ENCODE measurements at places on chromosomes 7 and 10. TPM values are rescaled to one million over a fixed set of nuclear protein-coding genes. Genes with fewer than 3 reads are reported as not detected.

GRCh38 chr10:101157756-101158458 is 26.8 kb downstream of the TLX1 start:
- no peak for DNase-seq

DNA sequence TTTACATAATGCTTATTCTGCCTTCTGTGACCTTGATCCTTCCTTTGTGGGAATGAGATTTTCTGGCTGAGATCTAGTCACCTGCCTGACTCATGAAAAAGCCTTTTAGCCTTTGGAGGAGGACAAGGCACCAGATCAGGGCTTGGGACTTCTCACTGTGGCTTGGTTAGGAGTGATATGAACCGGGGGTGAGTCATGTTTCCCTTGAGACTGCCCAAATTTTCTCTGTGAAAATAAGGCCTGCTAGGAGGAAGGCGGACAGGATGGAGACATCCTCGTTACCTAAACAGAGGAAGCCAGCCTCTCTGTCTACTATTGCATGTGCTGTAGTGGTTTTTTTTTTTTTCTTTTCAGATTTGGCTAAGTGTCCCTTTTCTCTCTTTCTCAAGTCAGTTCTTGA is 57.8 kb downstream of the EVX1 start:
- no peak for DNase-seq

DNA sequence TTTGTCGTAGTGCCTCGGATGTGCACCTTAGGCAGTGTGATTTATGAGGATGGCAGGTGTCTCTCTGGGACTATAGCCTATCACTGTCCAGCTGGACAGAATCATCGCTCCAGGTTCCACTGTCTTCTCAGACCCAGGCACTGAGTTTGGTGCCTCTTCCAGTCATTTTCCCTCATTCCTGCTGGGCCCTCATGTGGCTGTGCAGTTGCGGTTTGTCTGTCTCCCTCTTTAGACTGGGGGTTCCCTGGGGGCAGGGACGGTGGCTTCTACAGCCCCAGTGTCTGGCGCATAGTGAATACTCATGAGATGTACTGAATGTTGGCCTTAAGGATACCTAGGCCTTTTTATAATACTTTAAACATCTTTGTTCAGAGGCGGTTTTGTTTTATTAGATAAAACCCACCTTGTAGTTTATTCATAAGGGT is 28.9 kb downstream of the CCM2 start:
- DNase-seq = no peak

- DNase-seq = peak; percentile 51
These were observed 14.2 kb downstream of the CLRN3 start for GRCh38 chr10:127878475-127879055.

DNA sequence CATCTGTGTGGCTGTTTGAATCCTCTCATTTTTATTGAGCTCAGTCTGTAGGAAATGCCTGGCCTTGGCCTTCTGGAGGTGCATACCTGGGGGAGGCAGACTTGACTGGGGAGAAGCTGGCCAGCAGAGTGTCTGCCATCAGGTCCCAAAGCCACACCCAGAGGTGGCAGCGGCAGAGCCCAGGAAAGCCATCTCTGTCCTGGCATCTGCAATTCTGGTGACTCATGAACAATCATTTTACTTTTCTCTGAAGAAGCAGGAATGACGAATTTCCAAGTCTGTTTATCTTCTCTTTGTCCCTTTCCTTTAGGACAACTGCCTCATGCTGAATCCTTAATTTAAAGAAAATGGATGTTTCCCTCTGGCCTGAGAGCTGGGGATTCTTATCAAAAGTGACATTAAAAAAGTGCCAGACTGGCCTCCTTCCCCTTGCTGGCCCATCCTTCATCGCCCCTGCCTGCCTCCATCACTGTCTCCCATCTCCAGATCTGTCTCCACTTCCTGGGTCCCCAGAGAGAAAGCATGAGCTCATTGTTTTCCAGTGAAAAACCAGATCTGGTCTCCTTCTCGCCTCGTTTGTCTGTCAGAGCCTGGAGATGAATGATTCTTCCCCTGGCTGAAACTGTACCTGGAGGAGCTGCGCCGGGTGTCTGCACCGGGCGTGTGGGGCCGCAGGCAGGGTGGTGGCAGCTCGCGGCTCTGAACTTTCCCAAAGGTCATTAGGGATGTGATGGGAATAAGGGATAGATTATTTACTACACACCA is 124.5 kb downstream of the TMEM178B start:
- DNase-seq = no peak

DNA sequence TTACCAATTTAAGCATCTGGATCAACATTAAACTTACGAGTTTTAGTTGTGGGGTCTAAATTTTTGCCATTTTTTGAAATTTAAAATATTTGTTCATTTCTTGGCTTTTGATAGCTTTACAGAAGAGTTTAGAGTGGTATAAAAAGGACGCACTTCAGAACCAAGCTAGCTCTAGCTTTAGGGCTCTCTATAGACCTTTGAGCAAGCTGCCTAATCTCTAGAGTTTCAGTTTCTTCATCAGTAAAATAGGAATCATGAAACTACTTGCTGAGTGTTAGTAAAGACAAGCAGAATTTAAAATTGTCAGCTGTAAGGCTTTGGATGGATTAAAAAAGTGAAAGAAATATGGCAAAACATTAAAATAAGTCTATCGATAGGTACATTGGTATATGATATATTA is 266.5 kb downstream of the IPMK start:
- no peak for DNase-seq

DNA sequence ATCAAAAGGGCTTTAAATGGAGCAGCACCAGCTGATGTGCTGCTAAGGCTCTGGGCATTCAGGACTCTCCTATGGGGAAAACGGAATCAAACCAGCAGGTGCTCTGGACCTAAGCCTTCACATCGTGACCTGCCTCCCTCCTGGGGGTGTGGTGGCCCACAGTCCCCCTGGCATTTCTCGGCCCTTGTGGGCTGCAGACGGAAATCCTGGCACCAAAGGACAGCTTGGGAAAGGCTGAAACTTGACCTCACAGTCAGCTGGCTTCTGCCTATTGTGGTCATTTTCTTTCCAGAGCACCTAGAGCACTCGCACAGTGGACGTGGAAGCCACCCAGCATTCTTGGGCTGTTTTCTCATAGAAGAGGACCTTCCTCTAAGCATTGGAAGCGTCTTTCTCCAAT is 74.8 kb downstream of the TPST1 start:
- no peak for DNase-seq

GRCh38 chr7:88885131-88885530 is 89.6 kb upstream of the TEX47 start:
- no peak for DNase-seq

GRCh38 chr7:99943641-99944496 is 14.4 kb upstream of the GJC3 start:
- DNase-seq = no peak

- DNase-seq = no peak
These were observed 189.9 kb downstream of the MTERF1 start for GRCh38 chr7:91690541-91691070.

DNA sequence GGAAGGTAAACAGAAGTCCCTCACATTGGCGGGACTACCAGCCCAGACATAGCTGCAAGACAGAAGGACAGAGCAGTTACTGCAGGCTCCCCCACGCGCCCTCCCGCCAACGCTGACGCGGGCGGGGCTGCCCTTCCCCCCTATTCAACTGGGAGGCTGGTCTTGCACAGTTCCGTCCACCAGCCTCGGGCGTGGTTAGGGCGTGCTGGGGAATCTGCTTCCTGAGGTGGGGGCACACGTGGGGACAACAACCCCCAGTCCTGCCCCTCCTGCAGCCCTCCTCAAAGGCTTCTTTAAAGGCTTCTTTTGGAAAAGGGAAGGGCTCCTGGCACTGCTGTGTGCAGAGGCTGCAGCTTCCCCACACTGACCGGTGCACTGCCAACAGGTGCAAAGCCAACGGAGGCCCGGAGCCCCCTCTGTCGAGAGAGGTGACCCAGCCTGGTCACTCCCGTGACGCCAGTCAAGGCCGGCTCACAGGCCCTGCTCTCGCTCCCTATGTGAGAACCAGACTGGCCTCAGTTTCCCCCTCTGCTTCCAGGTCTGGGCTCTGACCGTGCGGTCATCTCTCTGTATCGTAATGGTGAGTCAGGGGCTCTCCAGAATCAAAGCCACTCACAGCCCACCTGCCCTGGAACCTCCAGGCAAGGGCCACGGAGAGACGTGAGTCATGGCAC is 126.0 kb downstream of the EBF3 start:
- no peak for DNase-seq

DNA sequence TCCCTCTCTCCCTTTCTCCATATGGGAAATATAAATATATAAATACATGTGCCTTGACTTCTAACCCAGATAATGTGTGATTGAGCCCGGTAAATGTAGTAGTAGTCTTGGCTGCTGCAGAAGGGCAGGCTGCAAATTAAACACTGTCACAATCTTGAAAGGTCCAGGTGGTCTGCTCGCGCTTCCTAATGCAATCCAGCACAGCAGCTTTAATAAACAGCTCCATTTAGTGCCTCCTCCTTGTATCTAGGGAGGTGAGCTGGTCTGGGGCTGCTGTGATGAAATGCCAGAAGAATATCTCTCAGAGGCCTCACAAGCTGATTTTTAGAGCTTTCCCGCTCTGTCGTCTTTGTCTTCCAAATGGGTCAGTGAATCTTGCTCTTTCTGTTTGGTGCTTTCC is 782 bp downstream of the POU6F2 start:
- DNase-seq = no peak

DNA sequence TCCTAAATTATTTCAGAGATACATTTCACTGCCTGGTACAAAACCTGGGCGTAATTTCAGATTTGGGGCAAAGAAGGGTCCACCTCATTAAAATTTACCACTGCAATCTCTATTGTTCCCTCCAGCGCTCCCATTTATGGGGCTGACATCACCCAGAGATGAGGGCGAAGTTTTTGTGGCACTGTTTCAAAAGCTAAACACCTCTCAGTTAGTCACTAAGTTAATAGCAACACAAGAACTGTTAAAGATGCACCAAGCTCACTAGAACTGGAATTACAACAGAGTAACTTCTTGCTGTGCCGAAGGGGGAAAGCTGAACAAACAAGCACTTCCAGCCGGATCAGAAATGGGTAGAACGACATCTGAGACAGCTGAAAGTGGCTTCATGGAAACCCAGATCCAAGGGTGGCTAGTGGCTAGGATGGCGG is 179.4 kb downstream of the GATA3 start:
- DNase-seq = no peak

GRCh38 chr7:21327422-21328409 is 100.2 kb upstream of the SP4 start:
- DNase-seq = no peak

- no peak for DNase-seq
These were observed 2.6 kb upstream of the GATA3 start for GRCh38 chr10:8051851-8052257.

DNA sequence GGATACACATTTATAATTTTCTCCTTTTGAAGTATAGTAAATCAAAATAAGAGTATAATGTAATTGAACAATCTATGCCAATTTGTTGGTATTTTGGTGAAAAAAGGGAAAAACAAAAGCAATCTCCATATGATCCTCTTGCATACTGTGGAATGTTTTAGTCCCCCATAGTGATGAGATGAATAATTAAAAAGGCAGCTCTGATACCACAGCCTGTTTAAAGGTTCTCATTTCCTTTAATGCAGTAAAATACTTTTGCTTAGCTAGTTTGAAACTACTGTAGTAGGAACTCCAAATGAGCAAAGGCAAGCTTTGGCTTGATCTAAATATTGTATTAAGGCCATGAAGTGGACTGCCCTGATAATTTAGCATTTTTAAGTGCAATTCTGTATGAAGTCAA is 77.6 kb downstream of the VTI1A start:
- no peak for DNase-seq

- no peak for DNase-seq
These were observed 34.4 kb downstream of the PLEKHA8 start for GRCh38 chr7:30062587-30062986.

GRCh38 chr7:121924269-121925186 is 51.6 kb downstream of the PTPRZ1 start:
- no peak for DNase-seq

DNA sequence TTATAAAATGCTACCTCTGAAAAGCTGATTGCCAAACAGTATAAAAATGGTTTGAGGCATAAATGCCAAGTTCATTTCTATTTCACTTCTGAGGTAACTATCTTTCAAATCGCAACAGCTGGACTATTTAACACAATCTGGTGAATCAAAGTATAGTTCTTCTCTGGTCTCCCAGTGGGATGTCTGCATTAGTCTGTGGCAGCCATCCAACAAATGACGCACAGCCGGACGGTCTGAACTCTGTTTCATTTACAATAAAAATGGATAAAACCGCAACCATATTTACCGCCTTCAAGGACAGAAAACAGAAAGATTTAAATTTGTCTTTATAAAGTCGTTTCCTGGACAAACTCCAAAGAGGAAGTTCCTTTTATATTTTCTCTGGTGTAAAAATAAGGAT is 41.9 kb downstream of the ENO4 start:
- no peak for DNase-seq

DNA sequence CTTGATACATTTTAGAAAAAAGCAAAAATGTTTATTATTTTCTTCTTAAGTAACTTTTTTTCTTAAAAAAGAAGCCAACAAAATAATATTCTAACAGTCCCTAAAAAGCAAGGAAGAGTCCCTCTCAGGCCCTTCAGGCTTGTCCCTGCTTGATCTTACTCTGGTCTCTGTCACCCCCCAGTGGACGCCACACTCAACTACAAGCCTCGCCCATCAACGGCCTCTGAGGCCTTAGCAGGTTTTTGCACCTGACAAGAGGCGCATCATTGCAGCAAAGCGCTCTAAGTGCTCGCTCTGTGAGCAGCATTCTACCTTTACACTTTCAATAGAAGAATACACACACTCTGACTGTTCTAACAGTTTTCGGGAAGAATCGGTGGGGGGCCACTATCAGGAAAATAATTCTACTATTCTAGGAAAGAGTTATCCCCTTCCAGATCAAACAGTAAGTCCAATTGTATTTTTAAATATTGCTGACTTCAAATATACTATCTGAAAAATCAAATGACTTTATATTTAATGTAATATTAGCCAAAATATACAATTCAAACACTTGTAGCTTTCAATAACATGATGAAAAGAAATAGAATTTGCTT is 139.2 kb downstream of the USP6NL start:
- DNase-seq = no peak

GRCh38 chr7:142066536-142066935 is 45.0 kb upstream of the MGAM2 start:
- no peak for DNase-seq

The HGF gene
- not detected for total RNA-seq

The OR6B1 gene
- total RNA-seq = not detected

The TNS3 gene
- total RNA-seq = 40.8 TPM

The PTER gene
- 9.7 TPM for total RNA-seq

The PIP gene
- not detected for total RNA-seq

The MAT1A gene
- total RNA-seq = not detected

The PRKG1 gene
- 0.17 TPM for total RNA-seq

The TMEM213 gene
- total RNA-seq = not detected

The CALU gene
- total RNA-seq = 198 TPM

The HOXA3 gene
- 33.2 TPM for total RNA-seq

The FBXL13 gene
- total RNA-seq = 0.51 TPM

The POU6F2 gene
- total RNA-seq = not detected

The AKR1C4 gene
- not detected for total RNA-seq

The RNF148 gene
- 2.2 TPM for total RNA-seq

Measured in epithelial cell of proximal tubule (primary cell).